ENCODE measurements at places on chromosomes 6 and 20.

DNA sequence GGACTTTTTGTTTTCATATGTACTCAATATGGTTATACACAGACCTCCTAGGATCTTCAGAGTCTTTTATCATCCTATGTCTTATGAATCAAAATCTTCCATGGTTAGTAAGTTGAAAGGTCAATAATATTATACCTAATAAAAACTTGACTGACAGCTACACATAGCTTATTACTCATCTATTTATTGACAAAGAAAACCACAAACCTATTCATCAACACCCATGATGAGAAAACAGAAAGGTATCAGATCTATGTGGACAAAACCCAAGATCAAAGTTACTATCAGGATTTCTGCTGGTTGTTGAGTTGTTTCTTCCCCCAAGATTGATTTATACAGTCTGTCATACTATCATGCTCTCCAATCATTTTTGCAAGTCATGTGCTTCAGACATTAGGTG, 460.1 kb upstream of the MANEA start:
- DNase-seq: no peak

DNA sequence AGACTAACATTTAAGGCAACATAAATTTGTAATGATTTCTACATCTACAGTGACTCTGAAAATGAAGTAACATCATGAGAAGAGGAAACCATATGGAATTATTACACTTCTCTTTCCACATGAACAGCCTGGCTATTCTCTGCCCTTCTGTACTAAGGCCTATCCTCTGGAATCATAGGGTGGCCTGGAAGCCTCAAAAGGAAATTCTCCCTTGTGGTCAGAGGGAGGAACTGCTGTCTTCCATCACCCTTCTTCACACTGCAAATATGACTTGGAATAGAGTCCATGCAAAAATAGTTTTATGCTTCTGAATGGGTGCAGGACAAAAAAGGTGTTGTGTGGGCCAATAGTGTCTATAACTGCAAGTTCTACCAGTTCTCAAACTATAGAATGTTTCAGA, 44.6 kb upstream of the SH3BGRL2 start:
- DNase-seq: no peak

GRCh38 chr6:86537292-86537861, 400.0 kb upstream of the HTR1E start:
- no peak for DNase-seq

DNA sequence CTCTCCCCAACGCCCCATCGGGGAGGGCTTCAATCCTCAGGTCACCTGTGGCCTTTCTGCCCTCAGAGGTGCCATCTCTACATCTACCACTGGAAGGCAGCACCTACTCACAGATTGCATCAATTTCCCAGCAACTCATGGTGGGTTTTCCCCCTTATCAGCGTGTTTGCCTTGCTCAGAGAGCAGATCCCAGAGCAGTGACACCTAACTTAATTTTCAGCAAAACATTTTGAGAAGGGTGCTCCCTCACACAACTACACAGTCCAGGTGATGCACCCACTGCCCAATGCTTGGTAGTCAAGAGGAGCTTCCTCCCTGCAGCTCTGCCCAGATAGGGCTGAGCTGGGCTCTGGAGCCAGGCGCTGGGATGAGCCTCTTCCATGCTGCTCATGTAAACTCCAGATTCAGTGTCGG, 48.2 kb downstream of the PLG start:
- no peak for DNase-seq

- no peak for DNase-seq
Measured at GRCh38 chr6:110613356-110613755, 136.9 kb upstream of the SLC22A16 start.

DNA sequence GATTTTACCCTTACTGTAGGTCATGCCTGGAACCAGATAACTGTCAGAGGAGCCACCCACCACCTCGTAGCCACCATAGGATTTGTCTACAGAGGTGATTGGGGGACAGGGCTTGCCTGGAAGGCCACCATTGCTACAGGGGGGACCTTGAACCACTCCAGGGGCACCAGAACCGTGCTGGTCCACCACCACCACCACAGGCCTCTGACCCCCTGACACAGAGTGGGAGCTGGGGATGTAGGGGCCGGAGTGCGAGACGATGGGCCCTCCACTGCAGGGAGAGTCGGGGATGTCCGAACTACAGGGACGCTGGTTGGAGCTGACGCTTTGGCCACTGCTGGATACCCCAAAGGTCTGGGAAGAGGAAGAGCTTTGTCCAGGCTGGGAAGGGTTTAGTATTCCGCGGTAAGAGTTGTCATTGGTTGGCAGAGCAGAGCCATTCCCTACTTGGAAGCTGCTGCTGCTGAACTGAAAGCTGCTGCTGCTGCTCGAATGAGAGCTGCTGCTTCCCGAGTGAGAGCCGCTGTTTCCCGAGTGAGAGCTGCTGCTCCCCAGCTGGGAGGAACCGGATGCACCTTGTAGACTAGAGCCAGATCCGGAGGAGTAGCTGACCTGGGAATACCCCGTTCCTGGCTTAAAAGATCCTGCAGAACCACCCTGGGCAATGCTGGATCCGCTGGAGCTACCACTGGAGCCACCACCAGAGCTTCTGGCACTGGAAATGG, 2.2 kb downstream of the PSORS1C1 start:
- DNase-seq: no peak

Data from CD8-positive, alpha-beta memory T cell (primary cell).